ENCODE measurements at places on chromosomes 5 and 9. TPM values are rescaled to one million over a fixed set of nuclear protein-coding genes. Genes with fewer than 3 reads are reported as not detected.

GRCh38 chr5:90529939-90530677, 724 bp upstream of the LYSMD3 start:
- H3K4me3 ChIP-seq, result peak overlapping the region; percentile 69
- no peaks in the 10 kb centered on the region for H3K27me3 ChIP-seq
- H3K4me1 ChIP-seq, result peaks cover 32% of the 10 kb centered on the region
- no peak for DNase-seq
- peak overlapping the region; percentile 88 for H3K27ac ChIP-seq
- H3K36me3 ChIP-seq, result no peaks in the 10 kb centered on the region

GRCh38 chr9:98263080-98263479, 7.6 kb upstream of the TBC1D2 start:
- no peak overlapping the region for H3K4me3 ChIP-seq
- no peaks in the 10 kb centered on the region for H3K27me3 ChIP-seq
- no peak for DNase-seq
- no peak overlapping the region for H3K27ac ChIP-seq
- no peaks in the 10 kb centered on the region for H3K4me1 ChIP-seq
- H3K36me3 ChIP-seq, result no peaks in the 10 kb centered on the region

DNA sequence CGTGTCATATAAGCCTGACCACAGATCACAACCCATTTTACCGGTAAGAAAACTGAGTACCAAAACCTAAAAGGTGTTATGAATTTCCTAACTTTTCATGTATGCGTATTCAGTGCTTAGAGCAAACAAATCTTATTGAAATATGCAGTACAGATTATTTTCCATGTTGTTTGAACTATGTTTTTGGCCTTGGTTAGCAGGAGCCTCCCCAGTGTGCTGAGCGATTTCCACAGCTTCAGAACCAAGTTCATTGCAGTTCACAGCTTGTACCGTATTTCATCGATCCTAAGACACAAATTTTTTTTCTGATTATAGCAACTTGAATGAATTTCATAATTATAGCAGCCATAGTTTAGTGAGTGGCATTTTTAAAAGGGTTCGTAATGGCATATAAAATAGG, 13.7 kb downstream of the ADAMTSL1 start:
- H3K36me3 ChIP-seq, result no peaks in the 10 kb centered on the region
- no peak for DNase-seq
- H3K4me3 ChIP-seq, result no peak overlapping the region

- no peaks in the 10 kb centered on the region for H3K27me3 ChIP-seq
- DNase-seq, result no peak
- no peaks in the 10 kb centered on the region for H3K4me1 ChIP-seq
- H3K36me3 ChIP-seq, result no peaks in the 10 kb centered on the region
- H3K4me3 ChIP-seq, result no peak overlapping the region
Measured at GRCh38 chr5:83654427-83654994, 66.1 kb downstream of the HAPLN1 start.

Gene PNPLA7
- 33.8 TPM for total RNA-seq

DNA sequence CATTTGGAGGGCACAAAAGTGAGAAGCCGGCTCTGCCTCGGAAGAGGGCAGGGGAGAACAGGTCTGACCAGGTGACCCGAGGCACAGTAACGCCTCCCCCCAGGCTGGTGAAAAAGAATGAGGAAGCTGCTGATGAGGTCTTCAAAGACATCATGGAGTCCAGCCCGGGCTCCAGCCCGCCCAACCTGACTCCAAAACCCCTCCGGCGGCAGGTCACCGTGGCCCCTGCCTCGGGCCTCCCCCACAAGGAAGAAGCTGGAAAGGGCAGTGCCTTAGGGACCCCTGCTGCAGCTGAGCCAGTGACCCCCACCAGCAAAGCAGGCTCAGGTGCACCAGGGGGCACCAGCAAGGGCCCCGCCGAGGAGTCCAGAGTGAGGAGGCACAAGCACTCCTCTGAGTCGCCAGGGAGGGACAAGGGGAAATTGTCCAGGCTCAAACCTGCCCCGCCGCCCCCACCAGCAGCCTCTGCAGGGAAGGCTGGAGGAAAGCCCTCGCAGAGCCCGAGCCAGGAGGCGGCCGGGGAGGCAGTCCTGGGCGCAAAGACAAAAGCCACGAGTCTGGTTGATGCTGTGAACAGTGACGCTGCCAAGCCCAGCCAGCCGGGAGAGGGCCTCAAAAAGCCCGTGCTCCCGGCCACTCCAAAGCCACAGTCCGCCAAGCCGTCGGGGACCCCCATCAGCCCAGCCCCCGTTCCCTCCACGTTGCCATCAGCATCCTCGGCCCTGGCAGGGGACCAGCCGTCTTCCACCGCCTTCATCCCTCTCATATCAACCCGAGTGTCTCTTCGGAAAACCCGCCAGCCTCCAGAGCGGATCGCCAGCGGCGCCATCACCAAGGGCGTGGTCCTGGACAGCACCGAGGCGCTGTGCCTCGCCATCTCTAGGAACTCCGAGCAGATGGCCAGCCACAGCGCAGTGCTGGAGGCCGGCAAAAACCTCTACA, 11.8 kb downstream of the QRFP start:
- H3K27me3 ChIP-seq, result no peaks in the 10 kb centered on the region
- no peaks in the 10 kb centered on the region for H3K36me3 ChIP-seq
- no peaks in the 10 kb centered on the region for H3K4me1 ChIP-seq
- H3K27ac ChIP-seq, result no peak overlapping the region
- DNase-seq, result no peak
- H3K4me3 ChIP-seq, result no peak overlapping the region

DNA sequence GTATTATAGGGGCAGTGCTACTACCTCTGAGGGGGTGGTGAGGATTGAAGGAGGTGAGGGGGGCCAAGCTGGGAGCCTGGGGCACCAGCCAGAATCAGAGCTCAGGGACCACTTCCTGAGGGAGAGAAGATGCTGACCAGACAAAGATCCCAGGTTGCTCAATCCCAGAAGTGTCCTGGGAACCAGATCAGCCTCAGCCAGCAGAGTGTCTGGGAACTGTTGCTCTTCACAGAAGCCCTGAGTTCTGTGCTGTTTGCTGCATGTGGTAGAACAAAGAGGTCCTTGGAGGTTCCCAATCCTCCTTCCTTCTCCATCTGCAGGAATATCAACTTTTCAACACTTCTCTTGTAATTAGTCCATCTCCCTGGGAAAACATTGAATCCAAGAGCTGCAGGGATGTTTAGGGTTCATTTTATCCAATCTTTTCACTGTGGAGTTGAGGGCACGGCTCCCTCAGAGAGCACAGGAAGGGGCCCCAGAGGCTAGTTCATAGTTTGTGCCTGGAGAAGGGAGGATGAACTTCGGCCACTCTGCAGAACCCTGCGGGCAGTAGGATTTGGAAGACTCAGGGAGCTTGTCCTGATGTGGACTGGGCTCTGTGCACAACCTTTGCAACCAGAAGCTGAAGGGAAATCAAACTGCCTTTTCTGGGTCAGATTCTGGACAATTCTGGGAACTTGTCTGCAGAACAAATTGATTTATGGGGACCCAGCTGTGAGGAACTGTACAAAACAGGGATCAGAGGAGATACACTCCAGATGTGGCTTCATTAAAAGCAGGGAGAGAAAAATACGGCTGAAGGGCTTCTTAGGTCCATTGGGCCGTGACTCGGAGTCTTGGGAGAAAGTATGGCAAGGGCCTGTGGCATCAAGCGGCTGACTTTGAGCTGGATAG, 57.1 kb downstream of the GALNT12 start:
- no peaks in the 10 kb centered on the region for H3K36me3 ChIP-seq
- peak; percentile 45 for DNase-seq
- no peaks in the 10 kb centered on the region for H3K27me3 ChIP-seq

Gene GPR151
- not detected for total RNA-seq

- no peaks in the 10 kb centered on the region for H3K27me3 ChIP-seq
- no peaks in the 10 kb centered on the region for H3K4me1 ChIP-seq
- peak; percentile 64 for DNase-seq
- H3K27ac ChIP-seq, result peak overlapping the region; percentile 43
Measured at GRCh38 chr5:172403189-172403796, 51.0 kb downstream of the SH3PXD2B start.

Gene SOX30
- not detected for total RNA-seq

- H3K4me1 ChIP-seq, result no peaks in the 10 kb centered on the region
- DNase-seq, result no peak
- no peak overlapping the region for H3K27ac ChIP-seq
- H3K4me3 ChIP-seq, result no peak overlapping the region
- peaks cover 34% of the 10 kb centered on the region for H3K36me3 ChIP-seq
Measured at GRCh38 chr5:154881986-154882385, 23.6 kb downstream of the CNOT8 start.

GRCh38 chr5:153223376-153223775, 267.1 kb upstream of the GRIA1 start:
- H3K27me3 ChIP-seq, result no peaks in the 10 kb centered on the region
- H3K27ac ChIP-seq, result no peak overlapping the region
- no peak for DNase-seq
- no peak overlapping the region for H3K4me3 ChIP-seq
- no peaks in the 10 kb centered on the region for H3K36me3 ChIP-seq
- no peaks in the 10 kb centered on the region for H3K4me1 ChIP-seq

DNA sequence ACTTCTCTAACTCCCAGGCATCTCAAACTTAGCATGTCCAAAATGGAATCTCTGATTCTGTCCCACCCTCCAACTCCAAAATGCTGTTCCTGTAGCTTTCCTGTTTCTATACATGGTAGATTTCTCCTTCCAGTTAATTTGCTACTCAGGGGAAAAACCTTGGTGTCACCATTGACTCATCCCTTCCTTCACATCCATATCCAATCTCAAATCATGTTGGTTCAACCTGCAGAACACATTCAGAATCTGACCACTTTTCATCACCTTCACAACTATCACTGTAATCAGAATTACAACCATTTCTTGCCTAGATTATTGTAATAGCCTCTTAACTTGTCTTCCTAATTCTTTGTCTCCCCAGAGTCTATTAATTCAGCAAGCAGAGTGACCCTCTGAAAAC, 10.8 kb downstream of the RIOK2 start:
- no peak overlapping the region for H3K4me3 ChIP-seq
- no peak for DNase-seq
- no peaks in the 10 kb centered on the region for H3K27me3 ChIP-seq
- H3K4me1 ChIP-seq, result no peaks in the 10 kb centered on the region
- H3K27ac ChIP-seq, result no peak overlapping the region
- H3K36me3 ChIP-seq, result no peaks in the 10 kb centered on the region

DNA sequence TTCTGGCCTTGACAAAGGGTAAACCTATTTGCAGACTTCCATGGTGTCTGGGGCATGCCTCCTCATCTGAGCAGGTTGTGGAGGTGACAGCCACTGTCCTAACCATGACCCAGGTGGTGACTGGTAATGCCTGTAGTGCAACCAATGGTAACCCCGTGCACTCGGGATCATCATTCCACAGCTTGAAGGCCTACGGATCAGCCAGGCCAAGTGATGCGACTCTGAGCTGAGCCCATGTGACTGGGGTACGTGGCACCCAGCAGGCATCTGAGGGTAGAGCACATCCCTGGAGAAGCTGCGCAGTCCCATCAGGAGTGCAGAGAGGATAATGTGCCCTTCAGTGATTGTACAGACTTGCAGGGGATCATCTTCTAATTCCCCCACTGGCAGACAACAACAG, 35.0 kb downstream of the DROSHA start:
- H3K27ac ChIP-seq, result no peak overlapping the region
- no peaks in the 10 kb centered on the region for H3K4me1 ChIP-seq
- H3K4me3 ChIP-seq, result no peak overlapping the region
- H3K36me3 ChIP-seq, result no peaks in the 10 kb centered on the region
- DNase-seq, result no peak

- no peak overlapping the region for H3K27ac ChIP-seq
- no peaks in the 10 kb centered on the region for H3K27me3 ChIP-seq
- H3K4me3 ChIP-seq, result no peak overlapping the region
Measured at GRCh38 chr9:9750719-9751118, 862.1 kb downstream of the PTPRD start.

DNA sequence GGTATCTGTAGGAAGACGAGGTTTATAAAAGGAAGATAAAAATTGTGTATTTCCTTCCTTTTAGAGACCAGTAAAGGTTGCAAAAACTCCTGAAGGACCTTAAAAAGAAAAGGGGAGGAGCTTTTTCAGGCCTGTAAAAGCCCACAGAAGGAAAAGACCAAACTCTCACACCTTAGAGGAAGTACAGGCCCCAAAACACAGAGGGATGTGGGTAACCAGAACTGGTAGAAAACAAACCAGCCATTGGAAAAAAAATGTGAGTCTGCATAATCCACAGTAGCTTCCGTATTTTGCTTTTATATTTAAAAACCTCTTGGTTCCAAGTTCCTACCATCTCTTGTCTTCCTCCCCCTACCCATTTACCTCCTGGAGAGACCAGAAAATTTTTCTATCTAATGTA, 8.5 kb downstream of the GIN1 start:
- no peaks in the 10 kb centered on the region for H3K27me3 ChIP-seq
- H3K4me3 ChIP-seq, result no peak overlapping the region
- peak; percentile 24 for DNase-seq
- no peaks in the 10 kb centered on the region for H3K4me1 ChIP-seq

Gene CAMK2A
- not detected for total RNA-seq

Gene NEUROG1
- total RNA-seq, result not detected

DNA sequence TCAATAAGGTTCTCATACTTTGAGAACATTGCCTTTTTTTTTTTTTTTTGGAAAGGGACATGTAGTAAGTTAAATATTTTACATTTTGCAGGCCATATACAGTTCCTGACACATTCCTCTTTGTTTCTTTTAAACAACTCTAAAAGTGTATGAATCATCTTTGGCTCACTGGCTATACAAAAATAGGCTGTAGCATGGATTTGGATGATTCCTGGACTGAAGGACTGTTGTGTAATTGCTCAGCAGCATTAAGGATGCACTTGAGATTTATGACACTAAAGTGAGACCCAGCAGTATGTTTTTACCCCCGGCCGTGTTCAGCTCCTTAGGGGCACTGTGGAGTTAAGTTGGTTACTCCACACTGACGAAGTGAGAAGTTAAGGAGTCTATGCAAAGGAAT, 41.3 kb downstream of the VPS13A start:
- no peaks in the 10 kb centered on the region for H3K36me3 ChIP-seq
- DNase-seq, result no peak
- H3K4me1 ChIP-seq, result no peaks in the 10 kb centered on the region
- H3K4me3 ChIP-seq, result no peak overlapping the region
- no peaks in the 10 kb centered on the region for H3K27me3 ChIP-seq
- H3K27ac ChIP-seq, result no peak overlapping the region

Gene ORM2
- total RNA-seq, result not detected

Gene LCN10
- 6.4 TPM for total RNA-seq

Gene PCDHB15
- 0.35 TPM for total RNA-seq

- H3K4me3 ChIP-seq, result no peak overlapping the region
- no peaks in the 10 kb centered on the region for H3K36me3 ChIP-seq
- no peak for DNase-seq
- no peak overlapping the region for H3K27ac ChIP-seq
- no peaks in the 10 kb centered on the region for H3K27me3 ChIP-seq
- H3K4me1 ChIP-seq, result no peaks in the 10 kb centered on the region
Measured at GRCh38 chr5:153891394-153891793, 147.3 kb downstream of the FAM114A2 start.

DNA sequence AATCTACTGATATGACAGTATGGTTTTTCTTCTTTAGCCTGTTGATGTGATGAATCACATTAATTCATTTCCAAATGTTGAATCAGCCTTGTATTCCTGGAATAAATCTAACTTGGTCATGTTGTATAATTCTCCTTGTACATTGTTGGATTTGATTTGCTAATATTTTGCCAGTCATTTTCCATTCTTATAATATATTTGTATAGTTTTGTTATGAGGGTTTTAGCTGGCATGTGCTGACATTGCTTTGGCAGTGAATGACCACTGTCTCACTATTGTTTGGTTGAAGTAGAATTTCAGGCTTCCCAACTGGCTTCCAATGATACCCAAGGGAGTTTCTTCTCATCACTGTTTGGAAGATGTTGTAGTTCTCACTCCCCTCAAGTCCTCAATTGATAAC, 983.0 kb upstream of the PTPRD start:
- no peak overlapping the region for H3K27ac ChIP-seq
- H3K4me3 ChIP-seq, result no peak overlapping the region
- no peaks in the 10 kb centered on the region for H3K36me3 ChIP-seq
- no peak for DNase-seq
- no peaks in the 10 kb centered on the region for H3K4me1 ChIP-seq

All from Peyer's patch (tissue), 4 donors.